GM12864 (cell line): ENCODE measurements at places on chromosomes 3 and 15.
A peak's percentile ranks its signal among the peaks of the same experiment; 100 is the strongest.

DNA sequence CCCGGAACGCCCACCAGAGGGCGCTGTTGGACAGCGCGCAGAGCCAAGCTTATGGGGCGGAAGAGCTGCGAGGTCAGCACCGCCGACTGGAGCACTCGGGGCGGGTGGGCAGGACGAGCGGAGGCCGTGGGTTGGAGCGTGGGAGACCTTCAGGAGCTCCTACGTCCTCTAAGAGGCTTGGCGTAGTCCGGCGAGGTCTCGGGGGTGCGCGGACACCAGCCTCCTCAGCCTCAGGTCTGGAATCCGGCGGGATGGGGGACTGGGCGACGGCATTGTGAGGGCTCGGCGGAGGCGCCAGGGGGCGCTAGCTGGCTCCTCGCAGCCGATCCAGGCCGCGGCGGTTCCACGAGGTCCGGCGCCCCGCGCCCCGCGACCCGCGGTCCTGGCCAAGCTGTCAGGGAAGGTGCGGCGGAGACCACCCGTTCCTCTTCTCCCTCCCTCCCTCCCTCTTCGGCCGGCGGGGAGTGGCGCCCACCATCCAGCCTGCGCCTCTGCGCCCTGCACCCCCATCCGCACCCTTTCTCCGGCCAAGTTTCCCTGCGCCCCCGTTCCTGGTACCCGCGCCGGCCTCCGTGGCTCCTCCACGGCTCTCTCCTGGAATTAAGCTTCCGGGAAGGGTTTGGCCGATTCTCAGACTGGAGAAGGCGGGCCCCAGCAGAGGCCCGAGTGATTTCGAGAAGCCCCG is 24.3 kb upstream of the POLG start:
- DNase-seq, result peak; percentile 26

DNA sequence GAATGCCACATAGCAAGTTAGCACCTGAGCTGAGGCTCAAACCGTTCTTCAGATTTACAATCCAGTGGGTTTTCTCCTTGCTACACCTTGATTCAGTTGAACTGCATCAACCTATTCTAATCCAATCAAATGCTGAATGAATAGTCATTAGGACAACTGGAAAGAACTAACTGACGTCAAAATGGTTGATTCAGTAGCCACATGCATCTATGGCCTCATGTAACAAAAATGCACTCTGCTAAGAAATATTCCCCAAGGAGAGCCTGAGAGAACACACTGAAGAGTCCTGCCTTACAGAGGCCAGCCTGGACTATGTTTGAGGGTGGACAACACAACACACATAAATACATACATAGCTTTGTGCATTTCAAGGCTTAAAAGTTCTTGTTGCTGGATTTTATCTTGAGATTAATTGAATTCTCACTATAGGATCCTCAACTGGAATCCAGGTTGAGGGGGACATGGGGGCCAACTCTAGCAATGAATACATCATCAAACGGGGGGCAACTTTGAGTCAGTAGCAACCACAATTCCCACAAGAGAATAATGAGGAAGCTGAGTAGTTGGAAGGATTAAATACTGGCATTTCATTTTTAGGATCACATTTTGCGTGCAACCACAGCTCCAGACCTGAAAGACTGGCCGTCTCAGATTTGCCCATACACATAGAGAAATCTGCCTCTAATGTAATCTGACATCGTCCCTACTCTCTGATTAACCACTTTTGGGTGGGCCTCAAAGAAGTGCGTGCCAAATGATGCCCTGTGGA is 280.2 kb upstream of the ICE2 start:
- no peak for DNase-seq

- no peak for DNase-seq
Observed at GRCh38 chr15:67116742-67117141, 51.3 kb downstream of the SMAD3 start.

GRCh38 chr15:31308185-31308639 is 18.4 kb upstream of the KLF13 start:
- DNase-seq, result no peak

DNA sequence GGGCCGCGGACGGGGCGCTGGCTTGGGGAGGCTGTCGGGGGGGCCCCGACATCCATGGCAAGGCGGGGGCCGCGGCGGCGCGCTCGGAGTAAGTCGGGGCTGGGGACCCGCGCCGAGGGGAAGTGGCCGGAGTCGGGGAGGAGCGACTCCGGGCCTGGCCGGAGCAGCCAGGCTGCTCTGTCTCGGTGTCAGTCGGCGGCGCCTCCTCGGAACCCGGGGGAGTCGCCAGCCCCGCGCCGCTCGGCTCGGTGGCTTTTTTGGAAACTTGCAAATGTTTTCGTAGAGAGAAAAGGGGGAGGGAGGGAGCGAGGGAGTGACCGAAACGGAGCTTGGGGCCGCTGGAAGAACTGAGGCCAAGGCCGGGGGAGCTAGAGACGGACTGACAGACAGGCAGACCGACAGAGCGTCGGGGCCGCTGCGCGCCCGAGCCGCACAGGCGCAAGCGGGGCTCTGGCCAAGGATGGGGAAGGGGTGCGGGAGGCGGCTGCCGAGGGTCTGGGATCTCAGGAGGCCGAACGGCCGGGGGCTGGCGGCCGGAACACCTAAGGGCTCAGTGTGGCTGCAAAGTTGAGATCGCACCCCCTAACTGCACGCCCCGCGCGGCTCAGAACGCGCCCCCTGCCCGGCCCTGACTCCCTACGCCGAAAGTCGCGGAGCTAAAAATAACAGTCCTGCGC is 5.0 kb downstream of the PTH1R start:
- DNase-seq, result no peak

DNA sequence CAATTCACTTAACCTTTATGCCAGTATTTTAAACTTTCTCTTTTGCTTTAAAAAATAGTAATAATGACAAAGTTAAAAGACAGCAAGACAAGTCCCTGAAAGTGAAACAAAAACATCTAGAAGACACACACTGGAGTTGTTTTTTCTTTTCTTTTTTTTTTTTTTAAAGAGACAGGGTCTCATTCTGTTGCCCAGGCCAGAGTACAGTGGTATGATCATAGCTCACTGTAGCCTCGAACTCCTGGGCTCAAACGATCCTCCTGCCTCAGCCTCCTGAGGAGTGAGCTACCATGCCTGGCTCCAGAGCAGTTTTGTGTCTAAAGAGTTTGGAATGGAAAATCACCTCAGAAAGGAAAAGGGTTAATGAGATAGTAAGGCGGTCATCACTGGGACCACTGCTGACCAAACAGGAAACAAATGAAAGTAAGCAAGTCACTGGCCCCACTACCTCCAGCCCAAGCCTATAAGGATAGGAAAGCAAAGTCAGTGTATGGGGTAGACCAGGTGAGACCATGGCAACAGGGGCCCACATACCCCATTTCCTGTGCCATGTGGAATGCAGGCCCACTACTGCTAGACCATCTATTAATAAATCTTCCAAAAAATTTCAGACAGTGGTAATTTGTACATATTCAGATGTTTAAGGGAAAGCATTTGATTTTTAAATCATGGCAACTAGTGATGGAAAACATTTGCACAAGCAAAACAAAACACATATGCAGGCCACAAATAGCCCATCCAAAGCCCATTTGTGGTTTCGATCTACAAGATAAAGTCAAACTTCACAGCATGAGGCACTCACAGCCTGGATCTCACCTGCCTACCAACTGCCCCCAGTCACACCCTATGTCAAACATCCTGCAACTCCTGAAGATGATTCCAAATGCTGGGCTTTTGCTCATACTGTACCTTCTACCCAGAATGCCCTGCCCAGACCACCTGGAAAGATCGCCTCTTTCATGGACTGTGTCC is 62.6 kb downstream of the OSBPL10 start:
- DNase-seq, result peak; percentile 16

DNA sequence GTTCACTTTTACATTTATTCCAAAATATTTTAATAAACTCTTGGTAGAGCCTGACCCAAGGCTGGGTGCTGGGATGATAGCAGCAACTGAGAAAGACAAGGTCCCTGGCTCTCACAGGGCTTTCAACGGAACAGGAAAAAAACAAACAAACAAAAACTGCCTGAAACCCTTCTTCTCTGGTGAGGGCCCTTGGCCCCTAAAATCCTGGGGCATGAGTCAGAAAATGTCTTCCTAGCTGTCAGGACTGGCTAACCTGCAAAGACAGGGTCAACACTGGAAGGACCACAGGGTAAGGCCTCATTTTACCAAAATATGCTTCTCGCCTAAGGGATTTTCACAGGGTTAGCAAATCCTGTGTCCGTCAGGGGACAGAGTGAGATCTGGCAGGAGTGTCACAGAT is 45.7 kb upstream of the WNT5A start:
- DNase-seq, result no peak

DNA sequence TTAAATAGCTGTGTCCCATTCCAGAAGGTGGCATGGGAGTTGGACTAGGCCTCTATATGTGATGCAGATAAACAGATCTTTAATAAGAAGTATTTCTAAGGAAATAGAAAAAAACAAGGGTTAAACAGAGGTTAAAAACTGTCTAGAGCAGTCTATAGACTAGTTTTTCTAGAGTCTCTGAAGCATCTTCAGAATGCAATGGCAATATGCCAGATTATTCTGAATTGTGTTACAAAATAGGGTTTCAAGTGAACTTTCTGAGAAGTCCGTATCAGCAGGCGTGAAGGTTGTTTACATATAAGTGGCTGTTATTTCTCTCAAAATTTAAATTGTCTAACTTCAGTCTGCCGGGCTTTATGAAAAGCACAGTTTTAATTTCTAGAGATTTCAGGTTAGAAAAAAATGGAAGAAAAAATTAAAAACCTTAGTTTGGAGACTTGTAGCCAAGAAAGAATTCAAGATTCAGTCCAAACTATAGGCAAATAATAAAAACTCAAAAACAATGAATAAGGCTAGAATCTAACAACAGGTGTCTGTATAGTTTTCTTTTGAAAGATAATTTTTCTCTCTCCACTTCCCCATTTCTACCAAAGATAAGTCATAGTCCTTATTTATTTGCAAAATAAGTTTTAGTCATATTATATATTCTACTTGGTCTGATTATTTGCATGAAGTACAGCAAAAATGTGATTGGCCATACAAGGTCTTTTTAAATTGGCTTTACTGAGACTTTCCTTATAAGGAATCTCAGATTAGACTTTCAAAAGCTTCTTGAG is 55.2 kb downstream of the OSTN start:
- no peak for DNase-seq

GRCh38 chr3:79983118-79983517 is 215.3 kb upstream of the ROBO1 start:
- DNase-seq, result no peak

DNA sequence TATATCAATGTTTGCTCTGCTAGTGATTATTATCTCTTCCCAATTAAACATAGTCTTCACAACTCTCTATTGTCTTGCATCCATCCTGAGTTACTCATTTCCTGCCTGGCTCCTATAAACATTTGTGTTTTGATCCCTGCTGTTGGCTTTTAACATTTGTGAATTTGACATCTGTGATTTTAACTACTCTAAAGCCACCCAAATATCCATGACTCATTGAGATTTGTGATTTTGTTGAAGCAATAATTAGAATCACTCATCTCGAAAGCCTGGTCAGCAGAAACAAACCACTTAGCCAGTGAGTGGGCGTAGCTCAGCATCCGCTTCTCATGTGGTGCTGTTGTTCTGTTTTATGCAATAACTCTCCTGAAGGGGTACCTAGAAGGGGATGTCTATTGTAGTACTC is 174.3 kb upstream of the ZBTB20 start:
- DNase-seq, result peak; percentile 5

DNA sequence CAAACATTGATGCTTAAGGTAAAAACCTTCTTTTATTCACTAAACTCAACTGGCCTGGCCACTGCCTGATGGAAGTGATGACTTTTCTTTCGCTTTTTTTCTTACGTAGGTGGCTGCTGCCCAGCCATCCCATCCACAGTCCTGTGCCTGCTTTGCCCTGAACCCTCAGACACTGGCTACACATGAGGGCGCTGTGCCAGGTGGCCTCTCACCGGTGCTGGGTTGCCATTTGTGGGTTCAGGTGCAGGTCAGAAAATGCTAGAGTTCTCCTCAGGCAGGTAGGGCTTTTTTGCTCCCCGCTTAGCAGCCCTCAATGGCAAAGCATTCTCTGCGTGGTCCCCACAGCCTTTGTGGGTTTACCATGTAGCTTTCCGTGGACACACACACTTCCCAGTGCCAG is 88.3 kb upstream of the PRR23E start:
- DNase-seq, result no peak

DNA sequence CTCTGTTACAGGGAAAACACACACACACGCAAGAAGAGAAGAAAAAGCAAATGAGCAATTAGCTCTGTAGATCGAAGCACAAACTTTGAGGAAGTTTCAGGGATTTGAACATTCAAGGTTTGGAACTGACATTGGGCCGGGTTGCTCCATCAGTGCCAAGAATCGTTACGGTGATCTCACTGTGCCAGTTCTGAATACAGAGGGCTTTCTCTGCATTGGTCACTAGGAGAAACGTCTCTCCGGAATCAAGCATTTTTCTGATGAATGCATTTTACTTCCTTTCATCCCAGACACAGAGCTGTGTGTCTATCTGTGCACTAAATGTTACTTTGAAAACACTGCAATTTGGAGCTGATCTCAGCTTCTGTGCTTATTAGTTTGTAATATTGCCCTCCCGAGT is 11.2 kb downstream of the HRH1 start:
- DNase-seq, result no peak

DNA sequence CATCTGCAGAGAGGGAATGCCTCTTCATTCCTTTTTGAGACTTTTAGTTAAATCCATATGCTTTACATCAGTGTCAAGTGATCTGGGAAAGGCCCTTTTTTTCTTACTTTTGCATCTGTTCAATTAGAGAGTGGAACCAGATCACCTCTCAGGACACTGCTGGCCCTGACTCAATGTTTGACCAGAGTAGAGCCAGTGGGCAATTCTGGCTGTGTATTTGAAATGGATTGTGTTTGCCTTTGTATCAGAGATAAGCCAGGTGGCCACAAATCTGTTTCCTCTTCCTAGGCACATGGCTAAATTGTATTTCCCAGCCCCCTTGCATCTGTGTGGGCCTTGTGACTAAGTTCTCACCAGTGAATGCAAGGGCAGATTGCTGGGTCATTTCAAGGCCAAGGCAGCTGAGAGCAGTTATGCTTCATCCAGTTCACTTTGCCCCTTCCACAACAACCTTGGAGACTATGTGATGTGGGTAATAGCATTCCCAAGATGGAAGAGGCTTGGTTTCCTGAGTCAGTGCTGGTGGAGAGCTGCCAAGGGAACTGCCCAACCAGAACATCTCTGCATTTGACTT is 75.6 kb upstream of the CACNA2D3 start:
- no peak for DNase-seq

- DNase-seq, result no peak
Observed at GRCh38 chr3:147393261-147393942, 12.9 kb downstream of the ZIC4 start.

- no peak for DNase-seq
Observed at GRCh38 chr3:175077216-175077615, 218.1 kb downstream of the NAALADL2 start.

DNA sequence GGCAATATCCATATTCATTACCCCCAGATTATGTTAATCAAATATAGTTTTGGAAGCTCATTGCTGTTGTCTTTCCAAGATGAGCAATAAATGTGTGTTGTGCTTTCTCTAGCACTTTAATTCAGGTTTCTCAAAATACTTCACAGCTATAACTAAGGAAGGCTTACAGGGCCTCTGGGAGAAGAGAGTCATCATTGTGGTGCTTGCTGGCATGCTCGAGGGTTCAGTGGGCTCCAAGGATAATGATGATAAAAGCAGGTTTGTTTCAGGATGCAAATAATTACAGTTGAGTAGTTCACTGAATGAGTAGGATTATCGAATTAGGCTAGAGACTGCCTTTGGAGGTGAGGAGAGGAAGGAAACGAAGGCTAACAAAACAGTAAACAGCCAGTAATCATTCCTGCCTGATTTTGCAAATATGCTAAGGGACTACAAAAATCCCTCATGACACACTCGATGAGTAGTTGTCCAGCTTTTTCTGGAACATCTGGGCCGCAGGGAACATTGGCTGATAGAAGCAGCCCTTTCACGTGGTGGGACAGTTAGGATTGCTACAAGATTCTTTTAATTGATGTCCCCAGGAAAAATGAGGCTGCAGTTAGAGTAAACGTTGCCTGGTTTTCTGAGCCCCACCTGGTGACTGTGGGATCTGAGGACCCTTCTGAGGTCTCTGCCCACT is 54.1 kb downstream of the SLC7A14 start:
- no peak for DNase-seq
